ENCODE measurements at places on chromosomes 7 and 10. TPM values are rescaled to one million over a fixed set of nuclear protein-coding genes. Genes with fewer than 3 reads are reported as not detected.

Gene PLXNA4
- 0.41 TPM for total RNA-seq

Gene PANK1
- total RNA-seq: 6.6 TPM

Gene OR2A25
- not detected for total RNA-seq

Gene CYP3A4
- total RNA-seq: not detected

Gene STEAP1B
- total RNA-seq: 0.17 TPM

All from A549 treated with Hydrocortisone at 1 μM for 4 hours (cell line).